ENCODE measurements at places on chromosomes 11 and 22.

- no peak for DNase-seq
These were observed 33.5 kb downstream of the PDE3B start for GRCh38 chr11:14677146-14677545.

DNA sequence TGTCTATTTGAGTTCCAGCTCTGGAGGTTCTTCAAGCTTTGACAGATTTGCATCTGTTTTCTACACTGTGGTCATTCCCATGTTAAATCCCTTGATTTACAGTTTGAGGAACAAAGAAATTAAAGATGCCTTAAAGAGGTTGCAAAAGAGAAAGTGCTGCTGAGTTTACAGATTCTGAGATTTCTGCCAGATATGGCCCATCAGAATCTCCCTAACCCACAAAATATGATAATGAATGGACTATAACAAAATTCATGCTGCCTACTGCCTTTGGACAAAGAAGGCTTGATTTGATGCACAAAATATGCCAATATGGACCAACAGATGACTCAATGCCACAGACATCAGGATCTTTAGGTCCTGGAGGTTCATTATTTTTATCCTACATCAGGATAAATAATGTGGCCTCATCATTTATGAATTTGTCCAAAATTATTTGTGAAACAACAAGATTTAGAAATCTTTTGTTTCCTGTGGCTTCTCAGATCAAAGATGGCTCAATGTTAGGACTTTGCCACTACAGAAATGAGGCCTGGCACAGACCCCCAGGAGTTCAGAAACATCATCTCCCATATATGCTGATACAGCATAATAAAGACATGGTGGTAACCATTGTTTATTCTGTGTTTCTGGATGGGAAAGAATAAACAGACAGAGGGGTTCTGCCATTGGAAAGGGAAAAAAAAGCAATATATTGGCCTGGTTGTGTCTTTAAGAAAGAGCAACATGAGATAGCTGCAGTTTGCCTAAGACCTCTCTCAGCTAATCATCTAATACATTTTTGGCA, 6.7 kb downstream of the OR5AN1 start:
- no peak for DNase-seq

DNA sequence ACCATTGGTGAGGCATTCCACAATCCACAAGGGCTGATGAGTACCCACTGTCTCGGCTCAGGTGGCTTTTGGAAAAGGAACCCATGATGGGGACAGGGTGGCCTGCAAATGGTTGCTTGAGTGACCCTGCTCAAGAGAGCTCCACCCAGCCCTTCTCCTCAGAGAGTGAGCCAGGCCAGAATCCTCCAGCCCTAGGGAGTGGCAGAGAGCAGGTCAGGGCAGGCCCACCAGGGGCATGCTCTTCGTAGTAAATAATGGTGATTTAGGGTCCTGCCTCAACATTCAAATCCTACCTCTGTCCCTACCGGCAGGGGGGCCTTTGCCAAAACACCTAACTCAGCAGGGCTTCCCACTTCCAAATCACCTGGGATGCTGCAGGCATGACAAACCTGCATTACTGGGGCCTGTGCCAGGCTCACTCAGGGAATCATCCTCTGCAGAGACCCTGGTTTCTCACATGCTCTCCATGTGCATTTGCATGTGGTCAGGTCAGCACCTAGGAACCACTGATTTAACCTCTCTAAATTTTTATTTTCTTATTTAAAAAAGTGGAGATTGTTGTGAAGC, 17.3 kb upstream of the TP53I11 start:
- DNase-seq = no peak

GRCh38 chr11:748007-748359, 719 bp downstream of the TALDO1 start:
- DNase-seq = no peak

GRCh38 chr22:29503811-29504372, 23.9 kb downstream of the NEFH start:
- no peak for DNase-seq

DNA sequence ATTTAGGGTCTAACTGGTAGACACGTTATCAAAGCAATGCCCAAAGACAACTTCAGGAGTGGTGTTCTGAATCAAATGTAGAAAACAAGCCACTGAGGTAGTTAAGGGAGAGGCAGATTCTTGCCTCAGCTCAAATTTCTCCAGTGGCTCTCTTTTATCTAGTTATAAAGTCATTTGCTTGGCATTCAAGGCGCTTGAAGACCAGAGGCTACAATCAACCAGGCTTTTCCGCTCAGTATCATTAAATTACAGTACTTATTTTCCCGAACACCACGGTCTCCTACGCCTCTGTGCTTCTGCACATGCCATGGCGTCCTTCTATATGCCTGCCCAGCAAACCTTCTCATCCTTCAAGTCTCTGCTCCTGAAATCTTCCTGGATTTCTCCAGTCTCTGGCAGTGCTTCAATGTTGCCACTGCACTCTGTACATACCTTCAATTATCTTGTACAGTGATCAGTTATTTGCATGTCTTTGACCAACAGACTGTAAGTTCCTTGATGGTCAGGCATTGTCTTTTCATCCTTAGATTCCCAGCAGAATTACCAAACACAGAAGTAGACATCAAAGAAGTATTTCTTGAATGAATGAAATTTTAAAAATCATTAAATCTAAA, 1.4 kb downstream of the POGLUT3 start:
- no peak for DNase-seq
